Hematopoietic multipotent progenitor cell treated with erythropoietin and hydrocortisone succinate and interleukin-3 and kit ligand, for 17 days (in vitro differentiated cells): ENCODE measurements at places on chromosomes 16 and 17.
A peak's percentile ranks its signal among the peaks of the same experiment; 100 is the strongest.

- no peak for DNase-seq
These were observed 41.7 kb downstream of the ANKFY1 start for GRCh38 chr17:4221899-4222659.

- no peak for DNase-seq
These were observed 58.7 kb downstream of the HSD17B2 start for GRCh38 chr16:82093666-82094300.

DNA sequence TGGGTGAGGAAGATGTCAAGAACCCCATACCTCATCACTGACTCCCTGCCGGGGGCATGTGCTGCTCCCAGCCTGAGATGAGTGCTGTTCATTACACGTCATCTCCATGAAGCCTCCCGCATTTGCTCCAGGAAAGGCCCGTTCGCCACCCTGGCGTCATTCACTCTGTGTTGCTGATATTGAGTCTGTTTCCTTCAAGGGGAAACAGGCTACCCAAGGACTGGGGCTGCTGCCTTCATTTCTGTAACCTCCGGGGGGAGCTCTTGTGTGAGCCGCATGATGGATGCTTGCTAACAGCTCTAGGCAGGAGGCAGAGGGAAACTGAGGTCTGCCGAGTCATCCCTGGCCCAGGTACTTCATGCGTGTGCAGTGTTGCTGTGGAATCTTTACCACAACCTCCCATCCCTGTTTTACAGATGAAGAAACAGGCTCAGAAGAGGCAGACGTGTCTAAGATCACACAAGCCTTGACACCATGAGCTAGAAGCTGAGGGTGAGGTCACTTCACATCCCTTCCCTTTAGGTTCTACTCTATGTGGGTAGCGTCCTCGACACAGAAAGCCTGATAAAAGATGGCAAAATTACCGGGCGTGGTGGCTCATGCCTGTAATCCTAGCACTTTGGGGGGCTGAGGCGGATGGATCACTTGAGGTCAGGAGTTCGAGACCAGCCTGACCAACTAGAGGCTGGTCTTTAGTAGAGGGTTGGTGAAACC is 3.5 kb upstream of the ARMC5 start:
- peak; percentile 54 for DNase-seq

GRCh38 chr16:3131755-3132377 is 3.0 kb upstream of the ZNF213 start:
- DNase-seq, result peak; percentile 55

DNA sequence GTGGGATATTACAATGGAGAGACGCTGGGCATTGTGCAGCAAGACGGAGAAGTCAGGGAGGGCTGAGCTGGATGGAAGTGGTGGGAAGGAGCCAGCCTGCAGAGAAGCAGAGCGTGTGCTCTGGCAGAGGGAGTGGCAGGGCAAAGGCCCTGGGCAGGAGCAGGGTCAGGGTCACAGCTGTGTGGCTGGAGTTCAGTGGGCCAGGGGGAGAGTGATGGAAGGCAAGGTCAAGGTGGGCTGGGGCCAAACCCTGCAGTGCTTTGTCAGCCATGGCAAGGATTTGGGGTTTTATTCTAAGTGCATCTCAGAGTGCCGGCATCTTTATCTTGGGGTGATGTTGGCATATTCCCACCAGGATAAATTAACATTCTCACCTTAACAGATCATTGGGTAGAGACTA is 31.9 kb upstream of the C16orf78 start:
- DNase-seq, result no peak

DNA sequence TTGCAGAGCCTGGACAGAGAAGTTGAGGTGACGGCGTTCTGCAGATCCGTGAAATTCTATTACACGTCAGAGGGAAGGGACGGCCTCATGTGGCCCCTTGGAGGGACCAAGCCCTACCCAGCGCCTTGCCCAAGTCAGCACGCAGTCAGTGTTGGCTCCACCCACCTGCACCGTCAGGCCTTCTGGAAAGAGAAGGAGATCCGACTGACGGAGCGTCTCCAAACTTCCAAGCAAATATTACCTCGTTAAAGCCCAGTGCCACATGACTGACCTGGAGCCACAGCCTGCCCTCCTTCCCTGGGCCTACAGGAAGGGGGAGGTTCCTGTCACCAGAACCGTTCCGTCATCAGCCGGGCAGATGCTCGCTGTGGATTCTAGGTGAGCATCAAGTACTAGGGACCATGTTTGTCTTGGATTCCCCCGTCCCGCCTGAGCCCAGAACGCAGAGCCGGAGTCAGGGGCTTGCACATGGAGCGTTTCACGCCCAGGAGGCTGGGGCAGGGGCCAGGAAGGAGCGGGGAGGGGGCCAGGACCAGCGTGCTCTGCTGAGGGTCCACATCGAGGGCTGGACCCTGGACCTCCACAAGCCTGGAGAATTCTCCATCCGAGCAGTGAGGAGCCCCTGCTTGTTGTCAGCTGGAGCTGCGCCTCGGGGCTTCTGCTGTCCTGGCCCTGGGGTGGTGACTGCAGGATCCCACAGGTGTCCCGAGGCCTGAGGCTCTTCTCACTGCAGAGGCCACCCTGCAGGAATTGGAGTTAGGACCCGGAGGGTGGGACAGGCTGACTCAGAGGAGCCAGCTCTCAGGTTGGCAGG is 22.6 kb upstream of the METRNL start:
- no peak for DNase-seq

DNA sequence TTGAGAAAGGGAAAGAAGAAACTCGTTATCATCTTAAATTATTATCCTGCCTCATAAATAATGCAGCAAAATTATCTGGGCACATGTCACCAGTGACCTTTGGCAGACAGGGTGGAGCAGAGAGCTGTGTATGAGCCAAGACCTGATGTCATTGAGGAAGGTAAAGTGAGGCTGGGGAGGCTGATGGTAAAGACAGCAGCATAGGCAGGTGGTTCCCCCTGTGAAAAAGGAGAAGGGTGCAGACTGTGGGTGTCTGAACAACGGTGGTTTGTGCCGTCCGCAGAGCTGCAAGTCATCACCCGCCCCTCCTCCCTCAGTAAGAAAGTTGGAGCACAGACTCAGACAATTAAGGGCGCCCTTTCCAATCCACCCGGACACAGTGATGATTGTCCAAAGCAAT is 30.8 kb upstream of the METTL16 start:
- no peak for DNase-seq

DNA sequence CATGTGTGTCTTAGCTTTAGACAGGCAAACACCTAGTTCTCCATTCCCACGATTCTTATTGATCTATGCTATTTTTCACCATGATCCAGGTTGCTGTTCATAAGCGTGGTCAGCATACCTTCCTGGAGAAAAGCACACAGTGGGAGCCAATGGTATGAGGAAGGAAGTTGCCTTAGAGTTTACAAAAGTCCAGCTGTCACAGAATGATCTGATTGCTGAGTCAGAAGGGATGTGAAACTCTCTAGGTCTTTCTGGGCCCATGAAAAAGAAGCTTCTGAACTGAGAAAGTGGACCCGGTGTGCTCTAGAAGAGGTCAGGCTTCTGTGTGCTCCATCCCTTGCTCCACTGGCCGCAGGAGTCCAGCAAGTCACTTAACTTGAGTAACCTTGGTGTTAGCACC is 71.0 kb upstream of the CCL1 start:
- DNase-seq, result no peak

- DNase-seq, result no peak
These were observed 258.2 kb upstream of the HSBP1 start for GRCh38 chr16:83549316-83550182.

GRCh38 chr17:28992625-28993600 is 12.9 kb downstream of the SEZ6 start:
- DNase-seq, result no peak

- no peak for DNase-seq
These were observed 11.3 kb downstream of the WWP2 start for GRCh38 chr16:69773260-69773947.

DNA sequence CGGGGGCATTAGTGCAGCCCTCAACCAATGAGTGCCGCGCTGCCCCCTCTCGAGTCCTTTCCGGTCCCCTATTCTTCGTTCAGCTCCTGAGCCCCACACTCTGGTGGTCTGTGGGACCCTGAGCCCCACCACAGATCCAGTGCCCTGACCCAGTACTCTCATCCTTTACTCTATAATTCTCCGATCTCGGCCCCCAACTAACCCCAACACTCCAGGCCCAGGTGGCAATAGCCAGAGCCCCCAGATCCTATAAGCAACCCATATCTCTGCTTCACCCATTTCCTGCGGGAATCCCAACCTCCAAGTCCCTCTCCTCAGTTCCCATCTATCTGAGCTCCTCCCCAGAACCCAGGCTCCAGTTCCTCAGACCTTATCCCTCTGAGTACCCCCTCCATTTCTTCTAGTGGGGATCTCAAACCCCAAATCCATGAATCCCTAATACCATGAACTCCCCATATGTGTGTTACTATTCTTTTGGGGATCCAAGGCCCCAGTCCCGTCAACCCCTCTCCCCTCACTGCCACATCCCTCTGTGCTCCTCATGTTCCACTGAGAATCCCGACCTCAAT is 1.0 kb upstream of the TBC1D10B start:
- DNase-seq, result no peak

DNA sequence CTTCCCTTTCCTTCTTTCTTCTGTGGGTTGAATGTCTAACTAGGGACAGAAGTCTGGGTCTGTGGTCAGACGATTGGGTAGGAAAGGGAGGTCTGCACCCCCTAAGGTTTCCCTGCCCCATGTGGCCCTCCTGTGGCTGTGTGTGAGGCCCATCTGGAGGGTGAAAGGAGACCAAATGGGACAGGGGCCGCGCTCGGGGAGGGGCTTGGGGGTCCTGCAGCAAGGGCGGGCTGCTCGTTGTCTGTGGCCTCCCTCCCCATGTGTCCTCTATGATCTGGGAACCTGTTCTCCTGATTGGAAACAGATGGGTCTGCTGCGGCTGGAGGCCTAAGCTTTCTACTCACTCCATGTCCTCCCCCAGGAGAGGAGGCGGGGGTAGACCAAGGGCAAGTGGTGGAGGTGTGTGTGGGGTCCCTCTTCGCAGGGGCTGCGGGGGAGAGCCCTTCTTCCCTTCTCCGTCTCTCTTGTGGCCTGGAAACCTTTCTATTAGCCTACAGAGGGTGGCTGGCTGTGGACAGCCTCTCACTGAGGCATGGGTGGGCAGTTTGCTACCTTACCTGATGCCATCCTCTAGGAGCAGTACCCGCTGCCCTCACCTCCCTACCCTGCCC is 18.6 kb downstream of the IGFBP4 start:
- no peak for DNase-seq

DNA sequence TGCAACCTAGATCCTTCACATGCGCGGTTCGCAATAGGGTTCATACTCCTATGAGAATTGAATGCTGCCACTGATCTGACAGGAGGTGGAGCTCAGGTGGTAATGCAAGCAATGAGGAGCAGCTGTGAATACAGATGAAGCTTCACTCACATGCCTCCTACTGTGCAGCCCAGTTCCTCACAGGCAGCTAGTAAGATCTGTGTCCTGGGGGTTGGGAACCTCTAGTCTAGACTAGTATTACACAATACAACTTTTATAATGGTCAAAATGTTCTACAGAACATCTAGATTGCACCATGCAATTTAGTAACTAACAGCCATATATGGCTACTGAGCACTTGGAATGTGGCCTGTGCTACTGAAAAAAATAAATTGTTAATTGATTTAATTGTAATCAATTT is 26.7 kb downstream of the ABCA5 start:
- DNase-seq, result no peak

DNA sequence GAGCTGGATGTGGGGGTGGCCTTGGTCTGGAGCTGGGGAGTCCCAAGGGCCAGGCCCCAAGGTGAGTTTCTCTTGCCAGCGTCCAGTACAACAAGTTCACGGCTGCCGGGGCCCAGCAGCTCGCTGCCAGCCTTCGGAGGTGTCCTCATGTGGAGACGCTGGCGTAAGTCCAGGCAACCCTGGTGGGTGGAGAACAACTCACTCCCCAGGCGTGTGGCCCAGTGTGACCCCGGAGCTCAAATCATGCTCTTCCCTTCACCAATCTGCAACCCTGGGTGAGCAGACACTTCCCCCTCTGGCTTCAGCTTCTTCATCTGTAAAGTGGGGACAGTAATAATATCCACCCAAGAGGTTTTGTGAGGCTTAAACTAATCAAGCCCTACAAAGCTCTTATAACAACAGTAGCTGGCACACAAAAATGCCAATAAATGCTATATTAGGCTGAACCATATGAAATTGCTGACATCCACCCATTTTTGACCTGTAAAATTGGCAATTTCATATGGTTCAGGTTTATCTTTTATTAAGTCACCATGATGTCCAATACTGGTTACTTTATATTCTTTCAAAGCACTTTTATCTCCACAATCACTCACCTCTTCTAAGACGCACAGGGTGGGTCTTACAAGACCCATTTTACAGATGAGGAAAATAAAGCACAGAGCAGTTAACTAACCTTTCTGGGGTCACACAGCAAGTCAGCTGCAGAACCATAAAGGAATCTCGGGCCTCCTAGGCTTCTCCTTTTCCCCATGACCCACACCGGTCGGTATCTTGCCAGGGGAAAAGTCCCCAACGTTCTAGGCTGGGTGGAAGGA is 19.7 kb downstream of the DEXI start:
- DNase-seq, result no peak

DNA sequence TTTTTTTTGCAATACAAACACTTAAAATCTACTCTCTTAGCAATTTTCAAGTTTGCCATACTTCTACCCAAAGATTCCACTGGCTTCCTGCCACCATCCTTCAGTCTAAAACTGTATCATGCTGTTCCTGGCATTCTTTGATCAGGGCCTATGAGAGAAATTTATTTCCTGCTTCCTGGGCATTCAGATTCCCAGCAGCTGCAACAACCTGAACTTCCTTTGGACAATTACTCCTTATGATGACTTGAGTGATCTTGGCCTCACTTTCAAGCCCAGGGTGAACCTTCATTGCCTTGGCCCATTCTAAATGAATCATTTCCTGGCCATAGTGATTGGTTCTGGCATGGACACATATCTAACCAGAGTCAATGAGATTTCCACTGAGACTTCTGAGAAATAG is 18.0 kb upstream of the MON1B start:
- DNase-seq, result no peak

DNA sequence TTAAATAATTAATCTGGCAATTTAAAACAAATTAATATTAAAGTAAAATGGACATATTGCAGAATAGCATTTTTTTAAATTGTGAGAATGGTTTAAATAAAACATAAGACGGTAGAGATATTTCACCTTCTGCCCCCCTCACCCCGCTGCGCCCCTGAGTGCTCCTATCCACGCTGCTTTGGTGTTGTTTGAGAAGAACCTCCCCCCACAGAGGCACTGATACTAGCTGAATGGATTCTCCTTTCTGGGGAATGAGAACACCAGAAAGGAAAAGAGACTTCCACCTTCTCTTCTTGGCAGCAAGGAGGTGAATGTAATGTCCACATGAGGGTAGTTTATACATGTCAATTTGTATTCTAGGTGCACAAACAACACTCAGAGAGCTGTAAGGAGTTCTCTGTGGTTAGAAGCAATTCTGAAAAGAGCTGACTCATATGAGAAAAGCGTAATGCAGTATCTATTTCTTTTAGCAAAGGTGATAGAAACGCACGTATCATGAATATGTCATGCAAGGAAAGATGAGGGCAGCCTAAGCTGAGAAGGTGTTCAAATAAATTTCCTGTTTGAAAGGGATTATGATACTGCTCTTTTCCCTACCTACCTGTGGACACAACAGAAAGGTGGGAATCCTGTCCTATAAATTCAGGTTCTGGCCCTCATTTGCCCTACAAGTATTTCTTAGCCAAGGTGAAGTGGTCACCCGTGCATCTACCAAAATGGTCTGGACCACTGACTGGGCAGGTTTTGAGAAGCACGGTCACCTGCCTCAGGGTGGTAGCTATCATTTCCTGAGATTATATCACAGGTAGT is 126.9 kb downstream of the PARN start:
- peak; percentile 80 for DNase-seq

- no peak for DNase-seq
These were observed 131.9 kb downstream of the C16orf95 start for GRCh38 chr16:87185308-87185707.
